ENCODE measurements at places on chromosomes 6 and 20. TPM values are rescaled to one million over a fixed set of nuclear protein-coding genes. Genes with fewer than 3 reads are reported as not detected.

- DNase-seq, result no peak
Measured at GRCh38 chr20:62653951-62654685, 11.8 kb downstream of the SLCO4A1 start.

DNA sequence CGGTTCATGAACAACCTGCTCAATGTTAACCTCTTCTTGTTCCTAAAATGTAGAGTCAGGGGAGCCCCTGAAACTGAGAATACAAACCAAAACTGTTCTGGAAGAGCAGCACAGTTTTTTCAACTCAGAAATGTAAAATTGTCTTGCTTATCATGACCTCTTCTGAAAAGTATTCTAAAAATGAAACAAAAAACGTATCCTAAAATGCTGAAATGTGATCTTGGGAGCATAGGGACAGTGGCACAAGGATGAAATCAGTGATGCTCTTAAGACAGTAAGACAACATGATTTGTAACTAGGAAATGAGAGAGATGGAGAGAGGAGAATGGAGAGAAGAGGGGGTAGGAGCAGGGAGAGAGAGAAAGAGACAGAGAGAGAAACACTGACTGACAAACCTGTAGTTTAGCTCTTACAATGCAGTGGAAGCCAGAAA lies 27.5 kb downstream of the NCOA7 start:
- no peak for DNase-seq

DNA sequence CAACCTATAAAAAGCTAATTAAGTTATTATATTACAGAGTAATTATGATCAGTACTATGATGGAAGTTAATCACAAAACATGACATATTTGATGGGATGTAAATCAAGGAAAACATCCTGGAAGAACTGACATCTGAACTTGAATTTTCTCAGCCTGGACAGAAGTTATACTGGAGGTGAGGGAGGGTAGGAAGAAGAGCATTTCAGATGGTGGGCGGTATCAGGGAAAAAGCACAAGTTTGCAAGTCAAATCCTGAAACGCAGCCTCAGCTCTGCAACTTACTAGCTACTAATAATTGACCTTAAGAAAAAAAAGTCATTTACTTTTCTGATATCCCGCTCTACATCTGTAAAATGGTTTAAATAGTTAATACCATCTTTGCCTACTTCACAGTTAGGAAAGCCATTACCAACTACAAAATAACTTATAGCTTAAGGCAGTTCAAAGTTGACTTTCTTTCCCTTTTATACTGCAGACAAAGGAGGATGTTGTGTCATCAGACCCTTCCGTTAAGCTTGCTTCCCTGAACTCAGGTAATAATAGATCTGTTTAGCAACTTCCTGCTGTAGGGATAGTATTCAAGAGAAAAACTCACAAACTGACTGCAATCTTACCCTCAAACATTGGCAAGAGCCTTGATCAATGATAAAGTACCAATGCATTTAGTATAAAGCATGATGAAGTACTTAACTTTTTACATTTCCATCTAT lies 21.0 kb downstream of the NOL7 start:
- no peak for DNase-seq

DNA sequence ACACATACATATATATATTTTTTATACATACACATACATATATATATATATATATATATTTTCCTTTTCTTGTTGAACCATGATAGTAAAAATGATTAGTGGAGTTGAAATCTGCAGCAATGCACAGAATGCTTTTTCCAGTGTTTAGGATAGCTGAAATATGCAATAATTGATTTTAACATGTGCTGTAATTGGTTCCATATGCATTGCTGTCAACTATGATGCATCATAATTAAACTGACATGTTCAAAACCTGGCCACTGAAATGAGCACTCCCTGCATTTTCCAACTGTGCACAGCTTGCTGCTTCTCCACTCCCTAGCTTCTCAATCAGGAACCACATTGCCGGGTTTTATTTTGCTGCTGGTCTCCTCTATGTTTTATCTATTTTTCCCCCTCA lies 358.3 kb downstream of the PAX1 start:
- no peak for DNase-seq

Gene SPDEF
- not detected for total RNA-seq

- DNase-seq, result no peak
Measured at GRCh38 chr20:733861-734260, 34.4 kb downstream of the SLC52A3 start.

GRCh38 chr6:35218021-35218420 lies 4.3 kb downstream of the SCUBE3 start:
- DNase-seq, result no peak

Gene SLC22A7
- not detected for total RNA-seq

GRCh38 chr20:64152906-64153305 lies 11.3 kb upstream of the MYT1 start:
- no peak for DNase-seq

GRCh38 chr6:11938285-11938890 lies 73.7 kb upstream of the HIVEP1 start:
- no peak for DNase-seq

GRCh38 chr6:35035481-35036030 lies 105.6 kb downstream of the TCP11 start:
- no peak for DNase-seq

- DNase-seq, result no peak
Measured at GRCh38 chr6:154907291-154907690, 87.8 kb upstream of the TIAM2 start.

DNA sequence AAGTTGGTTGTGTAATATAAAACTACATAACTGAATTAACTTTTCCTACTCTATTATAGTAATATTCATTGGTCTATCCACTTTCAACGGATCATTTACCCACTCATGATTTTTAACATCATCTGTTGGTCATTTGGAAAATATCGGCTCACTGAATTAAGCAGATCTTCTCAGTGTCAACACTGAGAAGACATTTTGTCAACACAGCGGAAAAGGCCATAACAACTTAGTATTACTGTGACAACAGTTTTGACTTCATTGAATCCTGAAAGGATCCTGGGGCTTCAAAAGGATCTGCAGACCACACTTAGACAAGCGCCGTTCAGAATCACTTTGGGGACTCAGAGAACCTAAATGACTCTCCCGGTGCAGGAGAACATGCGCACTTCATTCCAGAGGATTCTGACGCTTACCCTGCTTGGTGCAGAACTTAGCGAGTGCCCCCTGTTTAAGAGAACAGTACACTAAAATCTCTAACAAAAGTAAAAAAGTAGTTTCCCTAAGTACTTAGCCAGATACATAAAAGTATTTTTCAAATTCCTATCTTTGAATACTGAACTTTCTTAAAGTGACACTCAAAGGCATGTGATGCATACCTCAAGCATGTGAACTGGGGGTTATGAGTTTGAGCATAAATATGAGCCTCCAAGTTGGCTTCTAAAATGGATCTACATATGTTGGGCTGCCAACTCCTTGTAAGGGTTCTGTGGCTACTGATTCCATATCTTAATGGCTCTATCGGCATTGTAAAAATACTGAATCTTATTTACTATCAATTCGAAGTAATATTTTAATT lies 4.0 kb downstream of the ZBTB2 start:
- DNase-seq, result no peak

- DNase-seq, result no peak
Measured at GRCh38 chr6:128655978-128656498, 135.6 kb upstream of the PTPRK start.

- no peak for DNase-seq
Measured at GRCh38 chr6:158803733-158804143, 15.4 kb downstream of the EZR start.

- DNase-seq, result no peak
Measured at GRCh38 chr6:79202556-79202955, 31.9 kb downstream of the HMGN3 start.

GRCh38 chr6:41785689-41786450 lies 1.6 kb upstream of the TOMM6 start:
- no peak for DNase-seq

GRCh38 chr20:33501000-33501399 lies 11.1 kb downstream of the CBFA2T2 start:
- DNase-seq, result no peak

Gene ANKRD66
- total RNA-seq, result not detected

- no peak for DNase-seq
Measured at GRCh38 chr6:2794171-2794730, 29.1 kb downstream of the WRNIP1 start.

Gene FLRT3
- not detected for total RNA-seq

DNA sequence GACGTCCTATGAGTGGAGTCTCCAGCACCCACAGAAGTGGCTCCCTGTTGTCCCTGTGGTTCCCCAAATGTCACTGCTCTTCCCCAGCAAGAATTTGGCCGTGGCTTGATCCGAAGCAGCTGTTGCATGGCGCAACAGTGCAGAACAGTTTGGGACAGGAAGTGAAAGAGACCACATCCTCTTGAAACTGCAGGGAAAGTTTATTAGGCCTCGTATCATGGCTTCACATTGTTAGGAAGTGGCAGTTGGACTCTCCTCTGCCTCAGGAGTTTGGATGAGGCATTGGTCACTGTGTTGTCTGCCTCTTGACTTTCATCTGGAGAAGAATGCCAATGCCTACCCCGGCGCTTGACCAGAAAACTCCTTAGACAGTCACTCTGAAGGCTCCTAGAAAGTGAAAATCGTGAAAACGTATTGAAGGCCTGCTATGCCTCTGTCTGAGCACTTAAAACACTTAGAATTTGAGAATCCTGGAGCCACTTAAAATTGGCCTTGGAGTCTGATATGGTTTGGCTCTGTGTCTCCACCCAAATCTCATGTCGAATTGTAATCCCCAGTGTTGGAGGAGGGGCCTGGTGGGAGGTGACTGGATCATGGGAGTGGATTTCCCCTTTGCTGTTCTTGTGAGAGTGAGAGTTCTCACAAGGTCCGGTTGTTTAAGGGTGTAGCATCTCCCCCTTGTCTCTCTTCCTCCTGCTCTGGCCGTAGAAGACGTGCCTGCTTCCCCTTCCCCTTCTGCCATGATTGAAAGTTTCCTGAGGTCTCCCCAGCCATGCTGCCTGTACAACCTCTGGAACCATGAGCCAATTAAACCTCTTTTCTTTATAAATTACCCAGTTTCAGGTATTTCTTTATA lies 334.9 kb upstream of the JARID2 start:
- DNase-seq, result peak; percentile 34

Gene XRN2
- 60.7 TPM for total RNA-seq

DNA sequence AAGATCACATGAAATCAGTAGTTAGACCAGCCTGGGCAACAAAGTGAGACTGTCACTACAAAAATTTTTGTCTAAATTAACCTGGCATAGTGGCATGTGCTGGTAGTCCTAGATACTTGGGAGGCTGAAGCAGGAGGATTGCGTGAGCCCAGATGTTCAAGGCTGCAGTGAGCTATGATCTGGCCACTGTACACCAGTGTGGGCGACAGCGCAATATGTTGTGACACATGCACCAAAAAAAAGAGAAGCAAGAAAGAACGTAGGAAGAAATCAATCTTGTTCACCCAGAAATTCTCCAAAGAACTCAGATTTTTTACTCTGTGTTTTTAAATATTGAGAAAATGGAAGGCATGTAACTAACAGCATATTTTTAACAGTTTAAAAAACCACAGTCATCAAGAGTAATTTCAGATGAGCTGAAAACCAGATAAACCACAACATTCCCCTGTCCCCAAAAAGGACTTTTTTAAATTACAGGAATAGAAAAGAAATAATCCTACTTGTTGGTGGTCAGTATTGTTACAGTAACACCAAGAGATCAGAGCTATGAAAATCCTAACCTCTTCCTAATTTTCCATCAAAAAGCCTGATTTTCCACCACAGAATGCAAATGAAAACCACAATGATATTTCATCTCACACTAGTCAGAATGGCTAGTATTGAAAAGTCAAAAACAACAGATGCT lies 240.2 kb downstream of the KHDC1L start:
- no peak for DNase-seq

- no peak for DNase-seq
Measured at GRCh38 chr20:59214606-59215547, 51.3 kb downstream of the ZNF831 start.

- no peak for DNase-seq
Measured at GRCh38 chr6:13655700-13656099, 40.6 kb downstream of the NOL7 start.

DNA sequence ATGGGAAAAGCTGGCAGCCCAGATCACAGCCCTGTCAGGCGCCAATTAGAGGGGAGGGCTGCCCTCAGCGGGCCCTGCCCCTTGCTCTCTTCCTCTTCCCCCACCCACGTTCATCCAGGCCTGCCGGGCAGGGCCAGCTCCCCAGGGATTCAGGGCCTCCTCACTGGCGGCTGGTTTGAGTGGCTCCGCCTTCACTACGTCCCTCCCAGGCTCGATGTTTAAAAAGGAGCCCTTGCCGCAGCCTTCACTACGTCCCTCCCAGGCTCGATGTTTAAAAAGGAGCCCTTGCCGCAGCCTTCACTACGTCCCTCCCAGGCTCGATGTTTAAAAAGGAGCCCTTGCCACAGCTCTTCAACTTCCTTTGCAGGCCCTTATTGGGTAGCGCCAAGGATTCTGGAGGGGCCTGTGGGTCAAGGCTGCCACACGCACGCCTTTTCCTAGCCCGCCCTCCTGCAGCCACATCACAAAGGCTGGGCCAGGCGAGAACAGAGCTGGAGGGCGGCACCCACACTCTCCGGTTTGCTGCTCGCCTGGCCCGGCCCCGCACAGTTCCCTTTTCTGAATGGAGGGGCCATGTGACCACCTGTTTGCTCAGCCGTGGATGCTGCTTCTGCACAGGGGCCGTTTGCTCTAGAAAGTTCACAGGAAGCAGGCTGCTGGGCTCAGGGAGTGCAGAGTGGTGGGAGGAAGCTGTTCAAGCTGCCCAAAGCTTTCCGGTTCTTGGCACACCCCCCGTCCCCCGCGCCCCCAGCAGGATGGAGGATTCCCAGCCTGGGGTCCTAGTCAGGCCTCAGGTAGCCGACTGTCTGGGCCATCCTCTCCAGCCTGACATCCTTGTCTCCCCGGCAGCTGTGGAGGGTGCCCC lies 1.6 kb downstream of the SLC17A9 start:
- DNase-seq, result peak; percentile 76

Gene TXLNB
- total RNA-seq, result 1.9 TPM

DNA sequence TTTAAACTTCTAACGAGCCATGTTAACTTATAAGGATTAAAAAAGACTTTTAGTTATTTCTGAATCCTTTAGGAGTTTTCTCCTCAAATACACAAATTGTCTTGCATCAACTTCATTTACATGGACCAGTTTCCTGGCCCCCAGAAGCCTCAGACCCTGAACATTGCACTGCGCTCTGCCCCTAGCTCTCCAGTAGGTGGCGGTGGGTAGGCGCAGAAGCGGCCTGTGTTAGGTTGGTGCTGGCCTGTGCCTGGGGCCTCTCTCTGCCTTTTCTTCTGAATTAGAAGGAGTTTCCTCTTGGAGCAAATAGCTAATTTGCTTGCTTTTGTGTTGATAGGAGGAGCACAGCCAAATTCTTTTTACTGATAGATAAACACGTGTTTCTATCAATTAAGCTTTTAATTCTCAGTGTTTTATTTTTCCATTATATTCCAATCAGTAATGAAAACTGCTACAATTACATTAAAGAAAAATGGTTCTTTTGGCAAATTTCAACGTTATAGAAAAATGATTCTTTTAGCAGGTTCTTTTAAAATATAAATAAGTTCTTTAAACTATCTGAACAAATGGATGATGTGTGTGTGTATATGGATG lies 44.4 kb downstream of the DTD1 start:
- DNase-seq, result peak; percentile 40

Gene PAK5
- total RNA-seq, result not detected

DNA sequence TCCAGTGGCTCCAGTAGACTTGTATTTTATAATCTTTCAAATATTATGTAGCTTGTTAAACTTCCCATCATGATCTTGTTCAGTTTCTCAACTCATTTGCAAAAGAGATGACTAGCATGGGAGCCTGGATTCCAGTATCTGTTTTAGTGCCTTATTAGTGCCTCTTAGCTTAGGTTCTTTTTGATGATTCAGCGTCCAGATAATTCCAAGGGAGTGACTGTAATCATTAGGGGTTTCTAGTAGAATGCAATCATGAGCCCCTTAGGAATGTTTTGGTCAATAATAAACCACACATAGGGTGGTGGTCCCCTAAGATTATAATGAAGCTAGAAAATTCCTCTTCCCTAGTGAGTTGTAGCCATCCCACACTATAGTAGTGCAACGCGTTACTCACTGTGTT lies 7.0 kb downstream of the CD2AP start:
- no peak for DNase-seq
